ENCODE measurements at places on chromosomes 12 and 14.
A peak's percentile ranks its signal among the peaks of the same experiment; 100 is the strongest.

DNA sequence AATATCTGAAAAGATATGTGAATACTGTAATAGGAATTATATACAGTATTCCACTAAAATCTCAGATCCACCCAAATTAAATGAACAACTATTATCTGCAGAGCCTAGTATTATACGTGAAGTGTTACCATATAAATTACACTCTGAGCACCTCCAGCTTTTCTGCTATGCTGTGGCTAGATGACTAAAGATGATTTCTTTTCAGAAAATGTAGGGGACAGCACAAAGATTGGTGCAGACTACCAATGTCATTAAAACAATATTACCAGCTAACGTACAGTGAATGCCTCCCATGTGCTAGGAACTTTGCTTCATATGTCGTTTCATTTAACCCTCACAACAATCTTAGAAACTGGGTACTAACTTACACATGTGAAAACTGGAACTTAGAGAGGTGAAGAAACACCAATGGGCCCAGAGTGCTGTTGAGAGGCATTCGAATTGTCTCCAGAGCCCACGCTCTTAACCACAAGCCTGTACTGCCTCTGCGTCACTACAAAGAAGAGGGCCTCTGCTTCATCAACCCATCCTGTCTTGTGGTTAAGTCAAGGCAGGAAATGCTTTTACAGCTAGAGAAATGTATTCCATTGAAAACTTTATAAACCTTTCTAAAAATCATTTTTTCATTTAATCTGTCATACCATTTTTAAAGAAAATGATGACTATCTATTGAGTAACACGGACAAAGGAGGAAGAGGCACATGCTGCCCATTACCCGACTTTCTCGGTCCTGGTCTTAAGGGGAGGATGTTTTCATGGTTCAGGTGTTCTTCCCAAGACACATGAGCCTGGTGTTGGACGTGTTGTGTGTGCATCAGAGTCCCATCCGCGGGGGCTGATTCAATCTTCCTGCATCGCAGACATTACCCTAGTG, 1.3 kb downstream of the GPR65 start:
- no peak for DNase-seq

GRCh38 chr12:111359231-111359913, 9.5 kb downstream of the PHETA1 start:
- peak; percentile 91 for DNase-seq

DNA sequence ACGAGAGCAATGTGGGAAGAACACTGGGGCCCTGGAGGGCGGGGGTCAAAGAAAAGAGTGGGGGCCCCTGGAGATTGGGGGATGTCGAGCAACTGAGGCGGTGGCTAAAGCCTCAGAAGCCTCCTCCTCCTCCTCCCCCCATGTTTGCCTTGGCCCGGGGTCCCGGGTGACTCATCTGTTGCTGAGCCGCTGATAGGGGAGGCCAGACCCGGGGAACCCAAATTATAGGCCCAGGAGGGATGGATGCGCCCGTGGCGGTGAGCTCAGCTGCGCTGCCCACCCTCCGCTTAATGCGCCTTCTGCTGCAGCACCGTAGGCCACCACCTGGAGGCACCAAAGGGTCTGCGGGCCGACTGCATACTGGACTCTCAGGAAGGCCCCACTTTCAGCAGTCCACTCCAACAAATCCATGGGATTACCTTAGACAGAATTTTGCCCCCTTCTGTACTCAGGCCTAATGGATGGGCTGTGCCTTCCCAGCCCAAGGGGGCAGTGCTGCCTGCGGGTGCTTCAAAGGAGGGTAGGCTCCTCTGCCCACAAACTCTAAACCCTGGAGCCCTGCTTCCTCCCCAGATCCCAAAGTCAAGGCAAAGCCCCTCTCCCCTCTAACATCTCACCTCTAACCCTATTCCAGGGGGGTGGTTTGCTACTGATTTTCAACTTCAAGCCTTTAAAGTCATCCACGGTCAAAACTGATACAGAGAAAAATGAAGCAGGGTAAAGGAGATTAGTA, 2.6 kb upstream of the WNT10B start:
- DNase-seq = no peak

DNA sequence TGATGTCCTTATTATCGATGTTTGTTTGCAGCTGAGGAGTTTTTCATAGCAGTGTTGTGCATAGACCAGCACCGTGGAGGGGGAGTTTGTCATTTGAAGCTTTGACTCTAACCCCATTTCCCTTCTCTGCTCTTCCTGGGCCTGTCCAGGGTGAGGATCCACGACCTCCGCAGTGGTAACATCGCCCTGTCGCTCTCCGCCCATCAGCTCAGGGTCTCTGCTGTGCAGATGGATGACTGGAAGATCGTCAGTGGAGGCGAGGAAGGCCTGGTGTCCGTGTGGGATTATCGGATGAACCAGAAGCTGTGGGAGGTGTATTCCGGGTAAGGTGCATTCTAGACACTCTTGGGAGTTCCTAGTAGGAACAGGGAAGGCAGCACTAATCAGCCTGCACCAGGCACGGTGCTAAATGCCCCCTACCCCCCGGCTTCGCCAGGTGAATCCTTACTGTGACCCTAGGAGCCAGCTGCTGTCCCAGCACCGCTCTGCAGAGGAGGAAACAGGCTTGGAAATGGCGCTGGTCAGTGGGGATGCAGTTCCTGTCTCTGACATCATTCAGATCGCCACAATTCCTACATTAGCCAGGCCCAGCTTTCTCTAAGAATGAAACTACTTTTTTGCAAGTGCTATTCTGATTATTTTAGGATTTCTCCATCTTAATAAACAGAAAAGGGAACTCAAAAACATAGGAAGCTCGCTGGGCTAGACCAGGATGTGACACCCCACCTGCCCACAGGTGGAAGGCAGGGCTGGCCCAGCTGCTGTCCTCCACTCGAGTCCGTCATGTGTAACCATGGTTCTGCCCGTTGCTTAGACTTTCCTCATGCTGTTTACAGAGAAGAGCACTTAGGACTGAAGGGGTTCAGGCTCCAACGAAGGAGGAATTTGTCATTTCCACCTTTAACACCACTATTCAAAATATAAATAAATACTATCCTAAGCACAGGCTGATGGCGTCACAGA, 74.9 kb downstream of the TESC start:
- no peak for DNase-seq

DNA sequence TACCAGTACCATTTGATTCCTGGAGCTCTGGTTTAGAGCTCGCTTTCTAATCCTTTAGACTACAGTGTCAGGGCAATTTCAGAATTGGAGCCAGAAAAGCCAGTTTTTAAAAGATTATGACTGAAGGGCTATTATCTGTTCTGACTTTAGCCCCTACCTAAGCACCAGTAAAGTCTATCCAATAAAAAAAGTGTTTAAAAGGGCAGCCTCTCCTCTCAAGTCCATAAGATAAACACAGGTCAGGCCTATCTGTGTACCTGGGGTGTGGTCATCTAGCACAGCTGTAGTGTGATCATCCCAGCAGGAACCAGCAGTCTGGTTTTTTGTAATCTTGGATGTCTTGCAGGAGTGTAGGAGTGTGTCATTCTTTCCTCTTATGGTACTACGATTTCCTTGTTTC, 6.6 kb downstream of the APPL2 start:
- DNase-seq = no peak

GRCh38 chr12:62737188-62737587, 197.8 kb downstream of the PPM1H start:
- DNase-seq = no peak

DNA sequence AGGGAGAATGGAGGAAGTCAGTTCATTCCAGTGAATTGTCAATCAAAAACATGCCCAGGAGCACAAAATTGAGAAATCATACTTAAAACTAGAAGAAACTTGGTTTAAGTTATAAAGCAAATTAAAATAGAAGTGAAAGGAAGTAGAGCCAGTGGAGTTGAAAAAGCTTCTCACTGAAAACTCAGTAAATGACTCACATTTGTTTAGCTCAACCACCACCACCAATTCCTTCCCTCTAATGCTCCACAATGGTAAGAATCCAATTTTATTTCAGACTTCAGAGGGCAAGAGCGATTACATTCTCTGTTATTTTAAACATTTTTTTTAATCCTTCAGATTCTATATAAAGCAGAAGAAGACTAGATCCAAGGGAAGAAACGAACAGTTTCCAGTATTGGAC, 19.4 kb downstream of the UTP20 start:
- DNase-seq = no peak

- no peak for DNase-seq
These were observed 4.2 kb upstream of the NGDN start for GRCh38 chr14:23465261-23465660.

GRCh38 chr14:34208532-34208931, 253.5 kb downstream of the SPTSSA start:
- DNase-seq = no peak

DNA sequence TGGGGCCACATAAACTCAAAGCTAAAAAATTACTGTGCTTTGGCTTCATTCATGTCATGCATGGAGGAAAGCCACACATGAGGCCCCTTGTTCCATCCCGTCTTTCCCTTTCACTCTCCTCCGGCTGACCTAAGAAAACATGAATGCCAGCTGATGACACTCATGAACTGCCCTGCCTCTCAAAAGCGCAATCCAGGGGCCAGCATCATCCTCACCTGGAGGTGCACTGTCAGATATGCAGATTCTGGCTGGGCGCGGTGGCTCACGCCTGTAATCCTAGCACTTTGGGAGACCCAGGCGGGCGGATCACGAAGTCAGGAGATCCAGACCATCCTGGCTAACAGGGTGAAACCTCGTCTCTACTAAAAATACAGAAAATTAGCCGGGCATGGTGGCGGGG, 116.1 kb upstream of the FOXN3 start:
- DNase-seq = no peak

DNA sequence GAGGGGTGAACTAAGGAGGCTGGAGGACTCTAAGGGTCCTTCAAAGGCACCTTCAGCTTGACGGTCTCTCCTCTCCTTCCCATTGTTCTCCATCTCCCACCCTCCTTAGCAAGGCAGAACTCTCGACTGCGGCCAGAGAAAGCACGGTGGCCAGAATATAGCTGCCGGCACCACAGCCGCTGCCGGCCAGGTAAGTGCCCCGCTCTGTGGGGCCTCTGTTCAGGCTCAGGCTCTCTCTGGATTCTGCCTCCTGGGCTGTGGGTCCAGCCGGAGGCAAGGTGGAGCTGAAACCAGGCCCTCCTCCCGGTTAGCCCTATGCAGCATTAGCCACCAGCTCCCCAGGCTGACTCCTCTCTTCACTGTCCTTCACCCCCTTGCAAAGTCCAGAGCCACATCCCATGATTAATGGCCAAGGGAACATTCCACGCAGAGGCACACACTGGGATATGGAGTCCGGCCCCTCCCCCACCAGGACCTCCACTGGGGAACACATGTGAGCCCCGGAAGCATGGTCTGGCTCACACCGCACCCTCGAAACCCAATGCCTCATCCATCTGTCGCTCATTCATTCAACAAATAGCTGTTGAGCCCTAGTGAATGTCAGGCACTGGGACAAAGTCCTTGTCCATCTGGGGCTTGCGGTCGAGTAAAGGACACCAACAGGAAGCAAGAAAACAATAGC, 25.2 kb downstream of the LTBP2 start:
- peak; percentile 95 for DNase-seq

- DNase-seq = peak; percentile 53
These were observed 6.5 kb downstream of the HOXC12 start for GRCh38 chr12:53961025-53961761.

GRCh38 chr12:112116232-112117060, 7.9 kb upstream of the NAA25 start:
- peak; percentile 49 for DNase-seq
